ENCODE measurements at places on chromosomes 1 and 21. TPM values are rescaled to one million over a fixed set of nuclear protein-coding genes. Genes with fewer than 3 reads are reported as not detected.

DNA sequence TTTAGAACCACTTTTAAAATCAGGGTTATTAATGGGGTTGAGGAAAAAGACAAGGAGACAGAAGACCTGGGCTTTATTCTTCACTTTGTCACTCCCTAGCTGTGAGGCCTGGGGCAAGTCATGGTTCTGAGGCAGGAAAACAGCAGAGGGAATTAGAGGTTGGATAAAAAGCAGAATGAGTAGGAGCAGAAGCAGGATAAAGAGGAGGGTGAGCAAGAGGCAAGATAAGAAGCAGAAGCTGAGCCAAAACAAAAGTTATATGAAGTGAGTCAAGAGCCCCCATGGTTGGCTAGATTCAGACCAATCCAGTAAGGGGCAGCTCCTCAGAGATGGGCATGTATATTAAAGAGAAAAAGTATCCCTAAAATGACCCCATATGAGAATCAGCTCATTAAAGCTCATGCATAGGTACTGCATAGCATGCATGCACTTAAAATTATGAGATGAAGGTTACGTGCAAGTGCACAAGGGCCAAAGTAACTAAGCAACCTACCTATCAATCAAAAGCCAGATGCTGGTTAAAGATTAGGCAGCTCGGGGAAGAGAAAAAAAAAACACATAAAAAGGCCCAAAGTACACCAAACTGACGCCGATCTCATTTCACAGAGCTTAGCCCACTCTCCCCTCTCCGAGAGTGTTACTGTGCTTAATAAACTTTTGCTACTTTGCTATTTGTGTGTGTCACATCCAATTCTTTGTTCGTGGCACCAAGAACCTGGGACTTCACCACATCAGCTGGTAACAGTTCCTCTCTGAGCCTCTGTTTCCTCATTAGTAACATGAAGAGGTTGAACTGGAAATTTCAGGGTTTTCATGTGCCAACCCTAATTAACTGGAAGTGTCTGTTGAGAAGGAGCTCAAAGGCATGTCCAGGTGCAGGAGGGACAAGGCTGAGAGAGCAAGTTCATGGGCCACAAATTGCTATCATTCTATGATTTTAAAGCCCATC, 2.2 kb downstream of the AVPR1B start:
- H3K27me3 ChIP-seq, result peaks cover 24% of the 10 kb centered on the region
- no peak overlapping the region for H3K27ac ChIP-seq
- H3K4me3 ChIP-seq, result no peak overlapping the region
- peaks cover 3% of the 10 kb centered on the region for H3K4me1 ChIP-seq
- DNase-seq, result no peak

DNA sequence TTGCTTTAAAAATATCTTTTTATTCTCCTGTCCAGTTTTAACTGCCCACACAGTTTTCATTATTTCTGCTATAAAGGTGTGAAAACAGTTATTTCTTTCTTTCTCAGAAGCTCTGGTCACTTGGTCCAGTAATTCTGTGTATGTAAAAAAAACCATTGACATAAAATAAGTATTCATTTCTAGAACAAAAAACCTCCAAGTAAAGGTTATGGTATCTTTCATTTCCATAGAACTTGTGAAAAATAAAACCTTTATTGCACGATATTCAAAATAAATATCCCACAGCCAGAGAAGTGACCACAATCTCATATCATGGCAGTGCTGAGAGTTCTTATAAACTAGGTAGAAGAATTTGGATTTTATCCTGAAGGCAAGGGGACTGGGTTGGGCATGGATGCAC, 96.9 kb upstream of the TNFSF4 start:
- no peaks in the 10 kb centered on the region for H3K27me3 ChIP-seq
- H3K4me3 ChIP-seq, result no peak overlapping the region
- H3K4me1 ChIP-seq, result peaks cover 14% of the 10 kb centered on the region
- H3K27ac ChIP-seq, result no peak overlapping the region

DNA sequence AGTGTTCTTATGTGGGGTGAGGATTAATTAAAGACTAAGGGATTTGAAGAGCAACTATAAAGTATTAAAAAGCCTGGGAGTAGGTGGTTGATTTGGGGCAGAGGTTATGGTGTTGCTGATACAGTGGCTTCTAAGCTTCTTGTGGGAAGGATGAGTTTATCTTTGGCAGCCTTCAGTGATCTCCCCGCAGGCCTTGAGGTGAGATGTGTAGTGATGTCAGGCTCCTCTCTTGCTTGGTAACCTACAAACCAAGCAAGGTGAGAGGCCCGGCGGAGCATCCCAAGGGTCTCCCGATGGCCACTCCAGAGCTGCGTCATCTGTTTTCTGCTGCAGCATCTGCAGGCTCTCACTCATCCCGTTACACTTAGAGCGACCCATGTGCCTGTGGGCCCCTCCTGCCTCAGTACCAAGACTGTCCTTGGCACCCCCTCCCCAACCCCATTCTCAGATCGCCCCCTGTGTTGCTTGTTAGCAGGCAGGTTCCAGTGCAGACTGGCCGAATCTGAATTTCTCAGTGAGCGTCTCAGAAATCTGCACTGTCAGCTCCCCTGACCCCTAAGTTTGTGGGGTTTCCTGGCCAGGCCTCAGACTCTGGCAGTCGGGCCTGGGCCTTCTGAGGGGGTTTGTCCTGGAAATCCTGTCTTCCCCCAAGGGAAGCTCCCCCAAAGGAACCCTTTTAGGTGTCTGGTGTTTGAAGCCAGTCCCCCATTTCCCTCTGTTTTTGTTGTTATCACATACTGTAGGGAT, 77.9 kb downstream of the GALNT2 start:
- no peaks in the 10 kb centered on the region for H3K36me3 ChIP-seq
- H3K4me1 ChIP-seq, result peaks cover 19% of the 10 kb centered on the region
- no peak for DNase-seq
- H3K27me3 ChIP-seq, result no peaks in the 10 kb centered on the region

- H3K27ac ChIP-seq, result no peak overlapping the region
- DNase-seq, result peak; percentile 50
Observed at GRCh38 chr1:236051242-236051791, 13.6 kb downstream of the NID1 start.

DNA sequence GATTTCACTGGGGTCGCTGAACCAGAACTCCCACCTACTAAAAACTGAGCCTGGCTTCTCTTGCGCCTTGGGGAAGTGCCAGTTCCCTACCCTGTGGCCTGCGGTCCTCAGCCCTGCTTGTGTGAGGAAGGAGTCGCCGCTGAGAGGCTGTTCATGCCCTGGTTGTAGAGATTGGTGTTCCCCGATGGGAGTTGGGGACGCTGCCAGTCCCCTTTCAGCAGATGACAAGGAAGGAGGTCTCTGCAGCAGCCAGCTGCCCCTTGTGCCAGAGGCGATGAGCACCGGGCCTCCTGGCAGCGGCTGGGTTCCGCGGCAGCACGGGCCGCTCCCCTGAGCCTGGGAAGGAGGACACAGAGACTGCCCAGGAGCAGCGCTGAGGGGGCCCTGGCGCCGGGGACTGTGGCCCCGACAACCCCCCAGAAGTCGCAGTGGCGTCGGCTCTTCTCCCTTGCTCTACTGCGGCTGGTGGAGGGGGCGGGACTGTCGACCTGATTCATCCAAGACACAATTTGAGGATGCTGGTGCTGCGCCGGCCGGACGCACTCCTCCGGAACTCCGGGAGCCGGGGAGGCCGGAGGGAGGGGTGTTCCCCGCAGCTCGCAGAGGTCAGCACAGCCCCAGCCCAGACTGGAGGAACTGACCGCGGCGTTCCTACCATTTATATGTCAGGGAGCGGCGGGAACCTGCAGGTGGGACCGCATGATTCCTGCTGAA, 12.0 kb upstream of the ADORA3 start:
- no peaks in the 10 kb centered on the region for H3K4me1 ChIP-seq
- H3K36me3 ChIP-seq, result no peaks in the 10 kb centered on the region
- peak; percentile 78 for DNase-seq
- no peak overlapping the region for H3K27ac ChIP-seq
- H3K27me3 ChIP-seq, result no peaks in the 10 kb centered on the region

DNA sequence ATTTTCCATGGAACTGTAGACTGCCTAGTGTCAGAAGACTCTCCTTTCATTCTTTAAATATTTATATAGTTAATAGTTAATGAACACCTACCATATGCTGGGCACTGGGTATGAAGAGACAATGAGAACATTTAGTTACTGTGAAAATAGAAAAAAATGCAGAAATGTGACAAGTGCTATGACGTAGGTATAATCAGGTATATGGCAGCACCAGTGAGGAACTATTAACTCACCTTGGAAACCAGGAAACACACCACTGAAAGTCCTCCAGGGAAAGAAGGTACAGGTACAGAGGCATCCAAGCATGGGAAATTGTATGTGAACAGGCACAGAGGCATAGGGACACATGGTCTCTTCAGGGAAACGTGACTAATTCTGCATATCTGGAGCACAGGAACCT, 42.3 kb downstream of the DPT start:
- no peak for DNase-seq
- H3K4me1 ChIP-seq, result peaks cover 10% of the 10 kb centered on the region
- H3K27me3 ChIP-seq, result no peaks in the 10 kb centered on the region

- H3K36me3 ChIP-seq, result no peaks in the 10 kb centered on the region
- DNase-seq, result no peak
- no peak overlapping the region for H3K4me3 ChIP-seq
- no peak overlapping the region for H3K27ac ChIP-seq
- H3K4me1 ChIP-seq, result peaks cover 13% of the 10 kb centered on the region
- H3K27me3 ChIP-seq, result no peaks in the 10 kb centered on the region
Observed at GRCh38 chr1:65955503-65955902, 162.8 kb downstream of the PDE4B start.

GRCh38 chr21:17929510-17929909, 110.4 kb upstream of the C21orf91 start:
- no peak overlapping the region for H3K27ac ChIP-seq
- no peak for DNase-seq
- no peak overlapping the region for H3K4me3 ChIP-seq
- no peaks in the 10 kb centered on the region for H3K27me3 ChIP-seq

GRCh38 chr1:113747376-113747775, 11.9 kb downstream of the PHTF1 start:
- H3K27me3 ChIP-seq, result no peaks in the 10 kb centered on the region
- peaks cover 16% of the 10 kb centered on the region for H3K4me1 ChIP-seq
- H3K36me3 ChIP-seq, result no peaks in the 10 kb centered on the region
- peak overlapping the region; percentile 62 for H3K27ac ChIP-seq

GRCh38 chr1:5992814-5993555, 760 bp upstream of the NPHP4 start:
- peak; percentile 47 for DNase-seq
- no peaks in the 10 kb centered on the region for H3K27me3 ChIP-seq
- peaks cover 3% of the 10 kb centered on the region for H3K4me1 ChIP-seq
- no peak overlapping the region for H3K27ac ChIP-seq
- H3K36me3 ChIP-seq, result no peaks in the 10 kb centered on the region
- peak overlapping the region; percentile 93 for H3K4me3 ChIP-seq

- no peak overlapping the region for H3K4me3 ChIP-seq
- H3K27me3 ChIP-seq, result no peaks in the 10 kb centered on the region
- H3K36me3 ChIP-seq, result no peaks in the 10 kb centered on the region
- no peaks in the 10 kb centered on the region for H3K4me1 ChIP-seq
- DNase-seq, result peak; percentile 32
Observed at GRCh38 chr1:244280201-244280600, 171.5 kb downstream of the ADSS2 start.

DNA sequence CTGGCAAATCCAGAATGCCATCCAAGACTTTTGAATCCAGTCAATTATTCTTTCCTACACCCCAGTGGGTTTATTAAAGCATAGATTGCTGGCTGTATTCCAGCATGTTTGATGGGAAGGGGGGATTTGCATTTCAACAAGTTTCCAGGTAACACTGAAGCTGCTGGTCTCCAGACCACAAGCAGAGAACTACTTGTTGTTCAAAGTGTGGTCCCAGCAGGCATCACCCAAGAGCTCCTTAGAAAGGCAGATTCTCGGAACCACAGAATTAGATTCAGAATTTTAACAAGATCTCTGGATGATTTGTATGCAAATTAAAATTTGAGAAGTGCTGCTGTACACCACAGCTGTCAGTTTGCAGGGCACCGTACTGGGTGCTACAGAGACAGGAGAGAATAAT, 216.3 kb upstream of the FAM78B start:
- DNase-seq, result no peak
- no peak overlapping the region for H3K4me3 ChIP-seq
- no peak overlapping the region for H3K27ac ChIP-seq
- H3K36me3 ChIP-seq, result no peaks in the 10 kb centered on the region
- no peaks in the 10 kb centered on the region for H3K27me3 ChIP-seq
- no peaks in the 10 kb centered on the region for H3K4me1 ChIP-seq

DNA sequence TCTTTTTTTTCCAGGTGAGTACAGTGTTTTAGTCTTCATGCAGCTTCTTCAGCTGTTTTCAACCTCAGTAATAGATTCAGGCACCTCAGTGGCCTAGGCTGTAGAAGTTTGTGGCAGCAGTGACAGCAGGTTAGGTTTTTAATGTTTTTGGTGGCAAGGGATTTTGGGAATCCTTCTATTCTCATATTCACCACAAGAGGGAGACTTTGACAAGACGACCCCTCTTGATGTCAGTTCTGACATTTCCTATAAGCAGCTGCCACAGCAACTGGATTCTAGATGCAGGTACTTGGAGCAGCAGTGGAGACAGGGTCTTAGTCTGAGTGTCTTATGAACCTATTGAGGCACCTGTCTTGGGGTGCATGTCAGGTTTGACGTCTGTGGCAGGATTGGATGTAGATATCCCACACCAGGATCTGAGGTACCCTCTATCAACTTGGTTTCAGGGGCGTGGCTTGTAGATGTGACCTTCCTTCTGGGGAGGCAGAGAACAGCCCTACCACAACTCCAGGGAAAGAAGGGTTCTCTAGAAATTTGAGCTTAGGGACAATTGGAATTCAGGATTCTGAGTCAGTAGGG, 1104.2 kb upstream of the TMPRSS15 start:
- H3K27ac ChIP-seq, result no peak overlapping the region
- H3K36me3 ChIP-seq, result no peaks in the 10 kb centered on the region
- no peaks in the 10 kb centered on the region for H3K27me3 ChIP-seq
- no peak overlapping the region for H3K4me3 ChIP-seq

GRCh38 chr1:246004301-246004700, 502.8 kb downstream of the SMYD3 start:
- no peak overlapping the region for H3K4me3 ChIP-seq
- peak overlapping the region; percentile 33 for H3K27ac ChIP-seq
- DNase-seq, result no peak
- H3K27me3 ChIP-seq, result no peaks in the 10 kb centered on the region
- H3K4me1 ChIP-seq, result peaks cover 19% of the 10 kb centered on the region

- H3K4me1 ChIP-seq, result peaks cover 21% of the 10 kb centered on the region
- no peaks in the 10 kb centered on the region for H3K27me3 ChIP-seq
- peak overlapping the region; percentile 62 for H3K4me3 ChIP-seq
Observed at GRCh38 chr1:98210064-98210463, 289.2 kb upstream of the DPYD start.

DNA sequence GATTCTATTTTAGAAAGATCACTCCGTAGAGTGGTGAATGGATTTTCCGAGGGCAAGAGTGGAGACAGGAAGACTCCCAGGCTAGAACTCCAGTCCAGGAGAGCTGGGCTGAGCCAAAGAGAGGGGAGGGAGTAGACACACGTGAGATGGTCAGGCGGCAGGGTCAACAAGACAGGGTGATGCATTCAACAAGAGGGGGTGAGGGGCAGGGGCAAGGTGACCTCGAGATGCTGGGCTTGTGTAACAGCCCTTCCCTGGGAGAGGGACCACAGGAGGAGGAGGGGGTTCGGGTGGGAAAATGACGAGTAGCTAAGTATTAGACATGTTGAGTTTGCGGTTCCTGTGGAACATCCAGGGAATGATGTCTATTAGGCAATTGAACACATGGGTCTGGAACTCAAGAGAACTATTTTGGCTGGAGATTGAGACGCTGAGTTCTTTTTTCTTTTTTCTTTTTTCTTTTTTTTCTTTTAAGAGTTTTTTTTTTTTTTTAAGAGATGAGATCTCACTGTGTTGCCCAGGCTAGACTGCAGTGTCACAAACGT, 13.3 kb downstream of the RSPO1 start:
- no peaks in the 10 kb centered on the region for H3K4me1 ChIP-seq
- no peak overlapping the region for H3K27ac ChIP-seq
- no peaks in the 10 kb centered on the region for H3K36me3 ChIP-seq
- H3K4me3 ChIP-seq, result no peak overlapping the region
- peak; percentile 62 for DNase-seq
- no peaks in the 10 kb centered on the region for H3K27me3 ChIP-seq

CCDC181 gene
- total RNA-seq, result not detected

PDE4B gene
- 36.2 TPM for total RNA-seq

BSND gene
- not detected for total RNA-seq

UMODL1 gene
- total RNA-seq, result not detected
